ENCODE measurements at places on chromosomes 5 and 9. TPM values are rescaled to one million over a fixed set of nuclear protein-coding genes. Genes with fewer than 3 reads are reported as not detected.
A peak's percentile ranks its signal among the peaks of the same experiment; 100 is the strongest.

The SUSD3 gene
- 40.9 TPM for total RNA-seq

The EPB41L4A gene
- total RNA-seq = not detected

The NRG2 gene
- 0.07 TPM for total RNA-seq

The ANKS6 gene
- 13.4 TPM for total RNA-seq

The LEAP2 gene
- 6.0 TPM for total RNA-seq

The SLC6A19 gene
- not detected for total RNA-seq

The SV2C gene
- total RNA-seq = not detected

The CCDC152 gene
- 6.6 TPM for total RNA-seq

The MYO10 gene
- total RNA-seq = 0.28 TPM

GRCh38 chr5:157303667-157304327, 37.9 kb downstream of the CYFIP2 start:
- peak; percentile 83 for DNase-seq

DNA sequence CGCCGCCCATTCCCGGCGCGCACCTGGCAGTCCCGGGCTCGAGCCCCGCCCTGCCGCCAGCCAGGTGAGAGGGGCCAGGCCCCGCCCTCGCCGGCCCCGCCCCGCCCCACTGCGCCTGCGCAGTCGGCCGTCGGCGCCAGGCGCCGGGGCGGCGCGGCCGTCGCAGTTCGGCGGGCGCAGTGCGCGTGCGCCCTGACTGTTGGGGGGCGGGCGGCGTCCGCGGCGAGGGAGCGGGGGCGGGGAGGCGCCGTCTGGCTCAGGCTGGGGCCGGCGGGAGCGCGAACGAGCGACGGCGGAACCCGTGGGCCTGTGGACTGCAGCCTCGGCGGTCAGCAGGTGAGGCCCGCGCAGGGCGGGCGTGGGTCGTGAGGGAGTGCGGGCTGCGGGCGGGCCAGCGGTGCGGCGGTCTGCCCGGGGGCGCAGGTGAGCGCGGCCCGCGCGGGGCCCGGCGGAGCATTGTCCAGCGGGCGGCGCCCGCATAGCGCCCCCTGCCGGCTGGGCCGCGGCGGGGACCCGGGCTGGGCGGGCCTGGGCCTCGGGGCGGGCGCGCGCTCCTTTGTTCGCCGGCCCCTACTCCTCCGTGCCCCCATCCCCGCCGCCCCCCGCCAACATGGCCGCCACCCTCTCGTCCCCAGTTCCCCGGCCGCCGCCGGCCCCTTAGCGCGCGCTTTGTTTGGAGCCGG, at the start of gene SPIN1:
SPIN1 (plus strand) TSS at position 242 of the 683 bp plus-strand sequence. CDS start 38,096 bp downstream, outside the sequence.
- DNase-seq = peak; percentile 95

GRCh38 chr9:87857948-87858335, 24.7 kb upstream of the SPATA31E1 start:
- DNase-seq = no peak

GRCh38 chr9:20508242-20508641, 114.1 kb downstream of the MLLT3 start:
- peak; percentile 79 for DNase-seq

DNA sequence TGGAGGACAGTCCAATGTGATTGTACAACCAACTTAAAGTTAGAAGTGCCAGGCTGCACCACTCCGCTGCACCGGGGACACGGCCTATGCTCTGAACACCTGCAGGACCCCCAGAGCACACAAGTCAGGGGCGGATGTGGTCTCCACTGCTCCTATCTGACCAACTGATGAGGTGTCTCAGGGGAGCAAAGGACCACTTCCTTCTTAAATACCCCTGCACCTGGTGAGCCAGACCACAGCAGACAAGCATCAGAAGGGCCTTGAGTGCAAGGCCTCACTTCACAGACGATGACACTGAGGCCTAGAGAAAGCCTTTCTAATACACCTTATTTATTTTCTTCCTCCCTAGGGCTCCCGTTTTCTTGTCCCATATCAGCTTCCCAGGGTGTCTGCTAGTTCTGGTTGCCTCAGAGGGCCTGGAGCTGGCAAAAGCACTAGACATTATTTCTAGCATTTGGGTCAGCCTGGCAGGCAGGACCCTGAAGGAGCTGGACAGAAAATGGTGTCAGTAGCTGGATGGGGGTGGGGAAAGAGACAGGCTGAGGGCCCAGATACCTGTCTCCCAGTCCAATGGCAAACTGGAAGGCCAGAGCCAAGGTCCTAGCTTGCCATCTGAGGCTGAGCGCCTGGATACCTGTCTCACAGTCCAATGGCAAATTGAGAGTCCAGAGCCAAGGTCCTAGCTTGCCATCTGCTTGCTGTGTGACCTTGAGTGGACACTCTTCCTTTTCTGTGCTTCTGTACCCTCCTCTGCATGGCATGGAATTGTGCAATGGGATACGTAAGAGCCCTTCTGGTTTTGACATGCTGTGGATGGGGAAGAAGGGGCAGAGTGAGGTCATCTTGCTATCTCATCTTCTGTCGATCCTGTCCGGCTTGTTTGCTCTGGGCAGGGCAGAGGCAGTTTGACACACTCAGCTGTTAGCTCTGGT, 9.0 kb downstream of the CCDC69 start:
- peak; percentile 80 for DNase-seq

GRCh38 chr5:38541174-38541725, 15.2 kb downstream of the LIFR start:
- DNase-seq = no peak

DNA sequence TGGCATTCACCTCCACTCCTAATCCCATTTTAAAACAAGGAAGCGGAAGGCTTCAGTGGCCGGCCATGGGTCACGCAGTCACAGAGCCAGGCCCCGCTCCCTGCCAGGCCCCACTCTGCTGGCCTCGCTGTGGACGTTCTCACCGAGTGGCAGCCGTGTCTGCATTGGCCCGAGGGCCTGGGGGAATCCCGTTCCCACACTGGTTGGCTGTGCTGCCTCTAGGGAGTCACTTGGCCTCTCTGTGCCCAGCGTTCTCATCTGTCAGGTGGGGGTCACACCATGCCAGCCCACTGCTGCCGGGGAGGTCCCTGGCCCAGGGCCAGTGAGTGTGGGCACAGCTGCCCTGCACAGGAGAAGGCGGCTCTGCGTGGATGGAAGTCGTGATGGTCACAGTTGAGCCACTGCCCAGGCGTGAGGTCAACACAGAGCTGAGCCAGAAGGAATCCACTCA, 13.4 kb upstream of the SLC9A3 start:
- no peak for DNase-seq

GRCh38 chr9:24071716-24072115, 245.7 kb upstream of the ELAVL2 start:
- DNase-seq = no peak

DNA sequence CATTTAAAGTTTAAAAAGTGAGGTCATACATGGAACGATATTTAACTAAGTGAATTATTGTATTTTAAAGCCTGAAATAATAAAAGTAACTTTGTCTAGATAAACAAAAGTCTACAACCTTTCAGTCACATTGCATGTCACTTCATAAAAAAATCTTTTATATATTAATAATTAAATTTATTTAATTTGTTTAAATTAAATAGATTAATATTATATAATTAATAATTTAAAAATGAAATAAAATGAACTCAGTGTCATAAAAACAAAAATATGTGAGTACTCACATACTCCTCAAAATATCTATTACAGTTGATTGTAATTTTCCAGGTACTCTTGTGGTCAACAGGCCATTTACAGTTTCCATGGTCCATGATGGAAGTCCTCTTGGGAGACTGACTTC, 11.2 kb downstream of the GABRG2 start:
- no peak for DNase-seq

DNA sequence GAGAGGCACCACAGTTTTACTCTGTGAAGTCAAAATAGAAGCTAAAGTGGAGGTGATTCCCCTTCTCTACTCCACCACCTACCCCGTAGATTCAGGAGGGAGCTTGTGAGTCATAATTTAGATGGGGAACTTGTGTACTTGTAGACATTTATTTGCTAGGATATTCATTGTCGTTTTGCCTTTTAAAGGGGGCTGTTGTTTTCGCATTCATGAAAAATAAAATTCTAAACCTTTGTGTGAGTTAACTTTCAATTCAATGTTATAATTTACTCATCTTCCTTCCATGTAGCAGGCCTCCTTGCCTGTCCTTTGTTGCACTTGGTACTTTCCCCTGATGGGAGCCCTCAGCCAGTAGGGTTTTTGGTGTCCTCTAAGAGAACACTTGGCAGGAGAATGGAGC, 22.0 kb downstream of the SECISBP2 start:
- no peak for DNase-seq

- no peak for DNase-seq
Observed at GRCh38 chr5:74370168-74370567, 270.4 kb downstream of the ENC1 start.

GRCh38 chr9:97468658-97469448, 32.6 kb upstream of the TMOD1 start:
- DNase-seq = peak; percentile 80

DNA sequence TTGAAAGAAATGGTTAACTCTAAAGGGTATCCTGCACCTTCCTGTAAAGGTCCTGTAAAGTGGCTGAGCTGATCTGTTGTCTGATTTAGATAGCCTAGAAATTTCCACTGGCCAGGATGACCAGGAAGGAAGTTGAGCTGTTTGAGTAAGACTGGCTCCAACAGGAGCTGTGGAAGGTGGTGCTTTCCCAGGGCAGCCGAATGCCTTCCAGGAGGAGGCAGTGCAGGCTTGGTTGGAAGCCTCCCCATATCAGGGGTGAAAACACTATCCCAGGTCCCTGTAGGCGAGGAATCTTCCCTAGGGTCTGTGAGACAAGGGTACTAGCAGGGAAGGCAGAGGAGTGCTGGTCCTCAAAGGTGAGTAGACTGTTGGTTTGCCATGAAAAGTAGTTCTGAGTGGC, 98.4 kb downstream of the LIX1 start:
- DNase-seq = no peak

GRCh38 chr5:154351566-154351965, 94.2 kb upstream of the SAP30L start:
- DNase-seq = no peak

All from activated CD4-positive, alpha-beta T cell treated with anti-CD3 and anti-CD28 coated beads, Interleukin-2, amount 10 ng/mL, durations not matched to agents 24 days and 14 days (primary cell).